Cerebellum (tissue), 4 donors: ENCODE measurements at places on chromosomes 12 and 14.

DNA sequence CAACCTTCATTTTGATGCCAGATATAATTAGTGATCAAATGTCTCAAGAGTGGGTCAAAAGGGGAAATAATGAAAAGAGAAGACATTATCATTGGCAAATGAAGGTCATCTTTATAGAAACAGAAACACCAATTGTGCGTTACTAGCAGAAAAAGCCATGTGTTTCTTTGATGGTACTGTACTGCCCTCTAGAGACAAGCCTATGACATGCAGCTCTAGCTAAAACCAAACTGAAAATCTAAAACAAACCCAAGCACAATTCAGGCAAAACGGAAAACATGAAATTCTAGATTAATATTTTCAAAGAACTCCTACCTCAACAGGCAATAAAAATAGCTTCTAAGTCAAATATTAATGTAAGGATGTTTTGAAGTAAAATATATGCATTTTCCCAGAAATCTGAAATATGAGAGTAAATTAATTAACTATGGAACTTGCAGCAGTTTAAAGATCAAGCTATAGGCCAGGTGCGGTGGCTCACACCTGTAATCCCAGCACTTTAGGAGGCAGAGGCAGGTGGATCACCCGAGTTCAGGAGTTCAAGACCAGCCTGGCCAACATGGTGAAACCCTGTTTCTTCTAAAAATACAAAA is 115.4 kb downstream of the KLHL28 start:
- DNase-seq: peak; percentile 12

DNA sequence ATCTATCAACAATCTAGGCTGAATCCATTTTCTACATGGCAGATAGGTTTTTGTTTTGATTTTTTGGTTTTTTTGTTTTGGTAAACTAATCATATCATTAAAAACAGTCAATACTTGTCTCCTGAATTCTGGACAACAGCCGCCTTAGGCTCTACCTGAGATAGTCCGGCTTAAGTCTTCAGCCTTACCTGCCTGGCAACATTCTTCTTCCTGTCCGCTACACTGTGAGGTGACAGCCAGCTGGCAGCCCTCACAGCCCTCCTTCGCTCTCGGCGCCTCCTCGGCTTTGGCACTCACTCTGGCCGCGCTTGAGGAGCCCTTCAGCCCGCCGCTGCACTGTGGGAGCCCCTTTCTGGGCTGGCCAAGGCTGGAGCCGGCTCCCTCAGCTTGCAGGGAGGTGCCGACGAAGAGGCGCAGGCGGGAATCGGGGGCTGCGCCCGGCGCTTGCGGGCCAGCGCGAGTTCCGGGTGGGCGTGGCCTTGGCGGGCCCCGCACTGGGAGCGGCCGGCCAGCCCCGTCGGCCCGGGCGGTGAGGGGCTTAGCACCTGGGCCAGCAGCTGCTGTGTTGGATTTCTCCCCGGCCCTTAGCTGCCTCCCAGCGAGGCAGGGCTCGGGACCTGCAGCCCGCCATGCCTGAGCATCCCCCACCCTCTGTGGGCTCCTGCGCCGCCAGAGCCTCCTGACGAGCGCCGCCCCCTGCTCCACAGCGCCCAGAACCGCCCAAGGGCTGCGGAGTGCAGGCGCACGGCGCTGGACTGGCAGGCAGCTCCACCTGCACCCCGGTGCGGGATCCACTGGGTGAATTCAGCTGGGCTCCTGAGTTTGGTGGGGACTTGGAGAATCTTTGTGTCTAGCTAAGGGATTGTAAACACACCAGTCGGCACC is 49.0 kb downstream of the MDGA2 start:
- no peak for DNase-seq

DNA sequence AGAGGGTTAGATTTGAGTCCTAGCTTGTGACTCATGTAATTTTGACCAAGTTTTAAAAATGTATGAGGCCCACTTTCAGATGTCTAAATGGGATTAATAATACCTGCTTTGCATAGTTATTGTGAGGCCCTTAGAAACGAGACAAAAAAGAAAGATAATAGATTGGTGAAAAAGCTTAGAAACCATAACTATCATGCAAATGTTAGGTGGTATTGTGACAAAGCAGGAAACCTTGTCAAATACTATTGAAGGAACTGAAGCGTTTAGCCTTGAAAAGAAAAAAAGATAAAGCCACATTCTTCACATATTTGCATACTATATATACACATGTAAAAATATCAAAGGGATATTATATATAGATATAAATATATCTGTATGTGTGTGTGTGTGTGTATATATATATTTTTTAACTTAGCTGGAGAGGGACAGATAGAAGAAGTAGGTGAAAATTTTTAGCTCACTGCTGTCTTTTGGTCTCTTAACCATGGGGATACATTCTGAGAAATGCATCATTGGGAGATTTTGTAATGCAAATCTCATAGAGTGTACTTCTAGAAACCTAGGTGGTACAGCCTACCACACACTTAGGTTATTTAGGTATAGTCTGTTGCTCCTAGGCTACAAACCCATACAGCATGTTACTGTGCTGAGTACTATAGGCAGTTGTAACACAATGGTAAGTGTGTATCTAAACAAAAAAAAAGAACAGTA is 270.3 kb downstream of the CCDC91 start:
- DNase-seq: no peak

DNA sequence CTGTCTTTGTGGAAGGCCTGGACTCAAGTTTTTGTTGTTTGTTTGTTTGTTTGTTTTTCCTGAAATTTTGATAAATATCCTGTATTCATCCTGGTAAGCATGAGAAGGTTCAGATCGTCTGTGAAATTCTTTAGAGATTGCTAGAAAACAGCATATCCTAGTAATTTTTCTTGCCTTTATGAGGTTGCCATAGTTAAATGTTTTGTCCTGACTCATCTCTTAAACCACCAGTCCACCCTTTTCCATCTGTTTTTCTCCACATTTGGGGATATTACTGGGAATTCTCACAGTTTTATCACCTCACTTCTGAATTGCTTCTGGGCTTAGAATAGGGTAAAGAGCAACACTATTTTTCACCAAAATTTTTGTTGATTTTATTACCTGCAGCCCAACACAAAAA is 248.3 kb downstream of the FBXL14 start:
- no peak for DNase-seq

DNA sequence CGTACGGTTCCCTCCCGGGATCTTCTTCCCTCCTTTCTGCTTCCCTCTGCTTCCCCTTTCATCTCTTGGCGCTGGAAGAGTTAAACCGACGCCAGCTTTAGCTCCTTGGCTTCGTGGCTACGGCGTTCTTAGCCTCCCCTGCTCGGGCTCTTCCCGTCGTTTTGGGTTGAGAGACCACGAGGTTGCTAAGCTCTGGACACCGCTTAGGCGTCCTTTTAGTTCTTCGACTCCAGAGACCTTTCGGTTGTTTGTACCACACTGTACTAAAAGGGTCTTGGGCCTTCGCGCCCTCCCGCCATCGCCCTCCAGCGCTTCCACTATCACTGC is 545 bp downstream of the CPSF2 start:
- no peak for DNase-seq

- no peak for DNase-seq
These were observed 55.4 kb downstream of the GRIP1 start for GRCh38 chr12:66623455-66623854.

DNA sequence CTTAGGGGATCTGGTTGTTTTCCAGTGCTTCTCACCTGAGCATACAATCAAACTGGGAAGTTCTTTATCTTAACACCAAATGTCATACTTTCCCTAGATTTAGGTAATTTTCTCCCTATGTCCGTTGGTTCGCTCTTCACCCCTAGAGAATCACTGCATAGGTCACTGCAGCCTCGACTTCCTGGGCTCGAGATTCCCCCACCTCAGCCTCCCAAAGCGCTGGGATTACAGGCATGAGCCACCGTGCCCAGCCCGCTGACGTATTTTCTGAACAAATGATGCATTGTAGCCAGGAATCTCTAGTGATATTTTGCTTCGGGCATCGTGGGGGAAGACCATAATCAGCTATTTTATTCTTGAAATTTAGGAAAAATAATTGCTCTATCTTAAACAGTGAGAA is 1.1 kb upstream of the RPL41 start:
- no peak for DNase-seq

GRCh38 chr12:42237853-42238239 is 202 bp downstream of the YAF2 start:
- DNase-seq: no peak

DNA sequence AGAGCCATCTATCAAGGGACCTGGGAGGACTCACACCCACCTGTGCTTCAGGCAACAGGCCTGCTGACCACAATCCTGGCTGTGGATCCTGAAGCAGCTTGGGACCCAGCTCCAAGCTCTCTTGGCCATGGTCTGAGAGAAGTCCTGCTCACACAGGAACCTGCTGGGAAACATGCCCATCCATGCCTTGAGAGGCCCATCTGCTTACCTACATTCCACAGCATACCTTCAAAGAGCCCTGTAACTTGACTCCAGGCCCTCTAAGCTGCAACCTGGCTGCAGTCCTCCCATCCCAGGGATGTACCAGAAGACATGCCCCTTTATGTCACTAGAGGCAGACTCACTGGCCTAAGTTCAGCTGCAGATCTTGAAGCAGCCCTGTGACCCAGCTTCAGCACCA is 61.7 kb upstream of the AMIGO2 start:
- DNase-seq: no peak

GRCh38 chr14:104247336-104248202 is 109.2 kb downstream of the KIF26A start:
- no peak for DNase-seq

DNA sequence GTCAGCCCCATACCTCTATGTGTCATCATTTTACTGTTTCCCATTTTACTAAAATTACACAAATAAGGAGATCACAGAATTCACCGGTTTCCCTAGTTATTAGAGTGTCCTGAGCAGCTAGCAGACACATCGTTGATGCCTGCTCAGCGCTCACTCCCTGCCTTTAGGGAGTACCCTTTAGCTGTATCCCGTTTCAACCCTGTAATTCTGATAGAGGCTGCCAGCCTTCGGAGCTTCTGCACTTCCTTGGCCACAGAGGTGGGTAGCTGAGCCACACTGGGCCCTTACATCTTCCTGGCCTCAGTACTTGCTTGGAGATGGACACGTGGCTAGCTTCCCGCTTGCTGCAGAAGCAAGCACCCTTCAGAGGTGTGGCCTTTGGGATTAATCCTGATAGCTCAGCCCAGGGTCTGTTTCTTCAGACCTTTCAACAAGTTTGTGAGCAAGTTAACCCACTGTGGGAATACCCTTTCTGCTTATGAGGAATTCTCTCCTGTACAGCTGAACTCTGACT is 14.3 kb upstream of the FBXW8 start:
- DNase-seq: no peak

DNA sequence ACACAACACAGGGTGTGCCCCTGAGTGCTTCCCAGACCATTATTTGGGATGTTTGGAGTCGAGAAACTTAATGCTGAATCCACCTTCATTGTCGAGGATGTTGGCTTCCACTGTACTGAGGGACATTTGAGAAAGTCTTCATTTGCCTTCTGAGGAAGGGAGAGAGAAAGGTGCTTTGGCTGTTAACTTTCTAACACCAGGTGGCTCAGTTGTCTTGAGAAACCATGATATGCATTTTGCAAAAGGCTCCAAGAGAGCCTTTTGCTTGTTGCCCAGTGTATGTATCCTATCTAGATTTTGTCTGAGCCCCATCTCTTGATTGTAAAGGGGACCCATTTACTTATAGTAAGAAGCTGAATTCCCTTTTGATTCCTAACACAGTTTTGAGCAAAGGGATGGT is 28.6 kb upstream of the NRXN3 start:
- no peak for DNase-seq

DNA sequence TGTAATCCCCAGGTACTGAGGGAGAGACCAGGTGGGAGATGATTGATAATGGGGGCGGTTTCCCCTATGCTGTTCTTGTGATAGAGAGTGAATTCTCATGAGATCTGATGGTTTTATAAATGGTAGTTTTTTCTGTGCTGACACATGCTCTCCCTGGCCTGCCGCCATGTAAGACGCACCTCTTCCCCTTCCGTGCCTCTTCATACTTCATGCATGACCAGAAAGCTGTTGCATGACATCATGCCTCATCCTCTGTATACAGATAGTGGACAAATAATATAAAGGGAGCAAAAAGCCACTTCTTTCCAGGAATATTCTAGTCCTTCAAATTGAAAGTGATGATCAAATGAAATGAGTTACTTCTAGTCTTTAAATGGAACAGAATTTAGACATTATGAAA is 47.3 kb upstream of the LRIG3 start:
- no peak for DNase-seq

GRCh38 chr12:52392465-52393007 is 7.1 kb upstream of the KRT84 start:
- DNase-seq: no peak

- no peak for DNase-seq
These were observed 309.4 kb upstream of the DIO3 start for GRCh38 chr14:101251812-101252442.

DNA sequence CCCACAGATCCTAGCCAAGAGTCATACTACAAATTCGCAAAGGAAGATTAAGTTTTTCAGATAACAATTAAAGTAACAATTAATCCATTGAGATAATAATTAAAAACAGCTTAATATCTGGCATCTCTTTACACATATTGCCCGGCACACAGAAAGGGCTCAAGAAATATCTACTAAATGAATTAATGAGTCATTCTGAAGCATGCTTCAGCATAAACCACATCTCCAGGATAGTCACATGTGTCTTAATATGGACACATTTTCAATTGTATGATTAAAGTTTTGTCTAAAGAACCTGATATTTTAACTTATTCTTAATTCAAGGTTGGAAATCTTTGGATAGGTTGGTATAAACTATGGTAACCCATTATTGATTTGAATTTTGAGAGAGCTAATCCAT is 9.6 kb downstream of the ITPR2 start:
- DNase-seq: no peak

DNA sequence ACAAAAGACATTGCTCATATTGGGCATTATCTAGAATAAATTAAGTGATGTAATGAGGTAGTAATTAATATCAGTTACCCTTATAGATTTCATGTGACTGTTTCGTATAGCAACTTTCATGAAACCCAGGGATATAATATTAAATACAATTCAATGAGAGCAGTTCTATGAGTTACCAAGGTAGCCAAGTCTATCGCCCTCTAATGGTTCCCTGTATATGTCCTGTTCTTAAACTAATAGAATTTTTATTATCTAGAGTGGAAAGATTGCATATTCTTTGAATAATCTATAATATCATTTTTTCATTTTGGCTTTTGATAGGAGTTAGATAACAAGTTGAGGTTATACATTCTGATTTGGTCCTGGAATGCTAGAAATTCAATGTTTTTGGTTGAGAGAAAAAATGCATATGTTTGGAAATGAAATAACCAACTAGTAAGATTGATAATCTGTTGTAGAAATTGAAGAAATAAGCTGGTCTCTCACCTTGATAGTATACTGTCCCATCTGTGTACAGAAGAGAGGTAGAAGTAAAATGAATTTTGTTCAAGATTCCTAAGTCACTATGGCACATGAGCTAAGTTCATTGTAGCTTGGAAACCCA is 59.7 kb downstream of the SCFD1 start:
- no peak for DNase-seq
